Stimulated activated CD8-positive, alpha-beta memory T cell treated with anti-CD3 and anti-CD28 coated beads, Interleukin-4, amount 100 ng/mL, for 4 hours (primary cell): ENCODE measurements at places on chromosomes 7 and 10.

GRCh38 chr10:18607503-18608378 lies 43.6 kb downstream of the NSUN6 start:
- DNase-seq: no peak

DNA sequence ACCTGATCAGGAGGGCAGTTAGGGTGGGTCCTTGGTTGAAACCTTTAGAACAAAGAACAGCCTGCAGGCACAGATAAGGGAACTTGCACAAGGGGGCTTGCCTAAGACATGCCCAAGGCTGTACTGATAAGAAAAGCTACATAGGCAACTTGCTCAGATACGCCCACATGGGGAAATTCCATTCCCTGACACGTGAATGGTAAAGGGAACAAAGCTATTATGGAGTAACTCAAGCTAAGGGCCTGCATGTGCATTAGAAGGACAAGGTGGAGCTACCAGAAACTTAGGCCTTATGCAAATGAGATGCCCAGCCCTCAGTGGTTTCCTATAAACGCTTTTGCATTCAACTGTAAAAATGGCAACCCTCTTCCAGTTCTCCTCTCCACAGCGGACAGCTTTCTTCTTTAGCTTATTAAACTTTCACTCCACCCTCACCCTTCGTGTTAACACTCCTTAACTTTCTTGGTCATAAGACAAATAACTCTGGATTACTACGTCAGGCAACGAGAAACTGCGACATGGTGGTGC lies 1192.1 kb upstream of the CELF2 start:
- DNase-seq: no peak

- DNase-seq: no peak
Measured at GRCh38 chr7:1264345-1265280, 31.9 kb downstream of the UNCX start.

- no peak for DNase-seq
Measured at GRCh38 chr10:61592581-61592980, 70.1 kb upstream of the CABCOCO1 start.

DNA sequence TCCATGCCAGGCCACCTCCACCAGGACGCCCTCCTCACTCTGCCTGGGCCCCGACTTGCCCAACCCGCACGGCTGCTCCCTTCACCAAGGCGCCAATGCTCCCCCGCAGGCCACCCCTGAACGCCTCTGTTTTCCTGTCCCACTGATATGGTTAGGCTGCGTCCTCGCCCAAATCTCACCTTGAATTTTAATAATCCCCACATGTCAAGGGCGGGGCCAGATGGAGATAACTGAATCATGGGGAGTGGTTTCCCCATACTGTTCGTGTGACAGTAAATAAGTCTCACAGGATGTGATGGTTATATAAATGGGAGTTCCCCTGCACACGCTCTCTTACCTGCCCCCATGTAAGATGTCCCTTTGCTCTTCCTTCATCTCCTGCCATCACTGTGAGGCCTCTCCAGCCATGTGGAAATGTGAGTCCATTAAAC lies 29.8 kb downstream of the RSU1 start:
- peak; percentile 45 for DNase-seq

- no peak for DNase-seq
Measured at GRCh38 chr10:98167191-98167590, 32.7 kb downstream of the R3HCC1L start.

DNA sequence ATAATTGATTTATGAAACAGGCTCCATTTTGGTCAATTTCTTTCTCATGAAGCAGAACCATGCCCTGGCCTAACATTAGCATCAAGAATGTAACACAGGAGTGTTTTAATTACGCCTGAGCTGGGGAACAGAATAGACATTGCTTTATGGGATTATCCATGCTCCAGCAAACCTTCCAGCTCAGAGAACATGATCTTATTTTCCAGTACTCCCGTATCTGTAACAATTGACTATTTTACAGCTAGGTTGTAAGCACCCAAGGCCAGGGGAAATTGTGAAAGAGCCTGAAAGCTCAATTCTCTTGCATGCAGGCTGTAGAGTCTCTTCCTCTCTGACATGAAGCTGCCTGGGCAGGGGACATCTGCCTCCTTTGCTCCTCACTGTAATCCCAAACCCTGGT lies 30.8 kb upstream of the CRYGN start:
- no peak for DNase-seq

- no peak for DNase-seq
Measured at GRCh38 chr10:131698232-131698631, 202.6 kb upstream of the PPP2R2D start.

GRCh38 chr7:121006711-121007315 lies 18.3 kb downstream of the CPED1 start:
- DNase-seq: no peak

- DNase-seq: no peak
Measured at GRCh38 chr7:128939075-128939860, 1.5 kb downstream of the IRF5 start.

DNA sequence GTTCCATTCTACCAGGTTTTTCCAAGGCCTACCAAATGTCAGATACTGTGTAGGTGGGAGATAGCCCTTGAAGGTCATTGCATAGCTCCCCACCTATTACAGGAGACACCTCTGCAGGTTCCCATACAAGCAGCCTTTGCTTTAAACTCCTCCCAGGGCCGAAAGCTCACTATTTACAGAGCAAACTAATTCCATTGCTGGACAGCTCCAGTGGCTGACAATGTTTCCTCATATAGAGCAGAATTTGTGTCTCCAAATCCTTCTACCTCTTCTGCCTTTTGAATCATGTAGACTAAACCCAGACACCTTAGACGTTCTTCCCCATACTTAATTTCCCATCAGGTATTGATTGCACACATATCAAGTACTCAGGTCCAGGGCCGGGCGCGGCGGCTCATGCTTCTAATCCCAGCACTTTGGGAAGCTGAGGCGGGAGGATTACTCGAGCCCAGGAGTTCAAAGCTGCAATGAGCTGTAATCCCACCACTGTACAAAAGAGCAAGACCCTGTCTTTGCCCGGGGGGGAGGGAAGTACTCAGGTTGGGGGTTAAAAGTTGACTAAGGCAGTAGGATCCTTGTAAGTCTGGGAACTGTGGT lies 2.1 kb downstream of the CNNM1 start:
- no peak for DNase-seq

- no peak for DNase-seq
Measured at GRCh38 chr7:135834266-135834665, 85.7 kb upstream of the FAM180A start.
